ENCODE measurements at places on chromosomes 11 and 22.

DNA sequence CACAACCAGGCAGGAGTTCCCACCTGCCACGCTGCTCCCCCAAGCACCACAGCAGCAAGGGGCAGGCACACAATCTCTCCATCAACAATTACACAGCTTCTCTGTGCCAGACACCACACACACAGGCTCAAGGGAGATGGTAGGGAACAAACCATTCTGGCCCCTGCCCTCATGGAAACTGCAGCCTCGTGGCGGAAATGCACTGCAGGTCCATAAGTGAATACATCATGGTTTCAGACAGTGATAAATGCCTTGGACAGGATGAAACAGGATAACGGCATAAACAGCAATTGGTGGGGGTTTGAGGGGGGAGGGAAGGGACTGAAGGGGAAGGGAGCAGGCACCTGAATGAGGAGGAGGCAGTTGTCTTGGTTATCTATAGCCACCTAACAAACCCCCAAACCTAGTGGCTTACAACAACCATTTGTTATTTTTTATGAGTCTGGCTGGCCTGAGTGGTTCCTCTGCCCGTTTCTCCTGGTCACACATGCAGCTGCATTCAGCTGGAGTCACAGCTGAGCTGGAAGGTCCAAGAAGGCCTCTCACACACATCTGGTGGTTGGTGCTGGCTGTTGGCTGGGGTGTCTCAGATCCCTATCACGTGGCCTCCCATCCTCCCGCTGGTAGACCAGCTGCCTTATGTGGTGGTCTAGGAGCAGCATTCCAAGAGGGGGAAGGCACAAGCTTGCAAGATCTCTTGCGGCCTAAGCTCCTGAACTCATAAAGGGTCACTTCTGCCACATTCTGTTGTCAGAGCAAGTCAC is 15.0 kb upstream of the YWHAH start:
- H3K4me3 ChIP-seq: no peak overlapping the region
- no peaks in the 10 kb centered on the region for H3K36me3 ChIP-seq
- H3K4me1 ChIP-seq: peaks cover 10% of the 10 kb centered on the region
- no peak for DNase-seq
- H3K27me3 ChIP-seq: no peaks in the 10 kb centered on the region

DNA sequence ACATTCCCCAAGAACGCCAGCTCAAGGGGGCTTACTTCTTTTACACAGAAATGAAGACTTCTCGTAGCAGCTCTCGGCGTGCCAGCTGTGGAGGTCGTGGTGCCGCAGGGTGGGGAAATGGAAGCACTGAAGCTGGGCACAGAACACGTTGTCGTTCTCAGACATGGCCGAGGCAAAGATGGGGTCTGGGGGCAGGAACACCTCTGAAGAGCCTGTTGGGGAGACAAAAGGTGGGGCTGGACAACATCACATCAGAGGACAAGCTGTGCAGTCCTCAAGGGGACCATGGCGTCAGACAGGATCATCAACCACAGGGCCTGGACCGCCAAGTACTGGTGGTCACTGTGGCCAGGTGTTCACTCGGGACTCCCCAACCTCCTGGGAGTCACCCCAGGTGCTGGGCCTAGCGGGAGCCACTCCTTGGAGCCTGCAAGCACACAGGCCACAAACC is 65.2 kb downstream of the DGCR2 start:
- H3K4me1 ChIP-seq: peaks cover under 1% of the 10 kb centered on the region
- no peak overlapping the region for H3K4me3 ChIP-seq
- H3K36me3 ChIP-seq: no peaks in the 10 kb centered on the region
- no peaks in the 10 kb centered on the region for H3K27me3 ChIP-seq
- H3K27ac ChIP-seq: no peak overlapping the region
- DNase-seq: no peak

- no peaks in the 10 kb centered on the region for H3K4me1 ChIP-seq
- H3K36me3 ChIP-seq: no peaks in the 10 kb centered on the region
- no peak for DNase-seq
- H3K27ac ChIP-seq: no peak overlapping the region
- peak overlapping the region; percentile 20 for H3K4me3 ChIP-seq
Measured at GRCh38 chr22:32204040-32204855, 625 bp downstream of the RFPL2 start.

DNA sequence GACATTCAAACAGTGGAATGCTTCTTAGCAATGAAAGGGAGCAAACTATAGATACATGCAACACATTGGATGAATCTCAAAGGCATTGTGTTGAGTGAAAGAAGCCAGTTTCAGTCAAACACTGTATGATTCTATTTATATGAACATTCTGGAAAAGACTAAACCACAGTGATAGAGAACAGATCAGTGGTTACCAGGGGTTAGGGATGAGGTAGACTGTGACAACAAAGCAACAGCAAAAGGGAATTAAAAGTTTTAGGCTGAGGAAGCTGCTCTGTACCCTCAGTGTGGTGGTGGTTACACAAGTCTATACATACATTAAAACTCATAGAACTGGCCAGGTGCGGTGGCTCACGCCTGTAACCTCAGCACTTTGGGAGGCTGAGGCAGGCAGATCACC is 23.0 kb downstream of the FDX1 start:
- DNase-seq: no peak
- no peaks in the 10 kb centered on the region for H3K27me3 ChIP-seq
- H3K4me3 ChIP-seq: no peak overlapping the region
- peaks cover 23% of the 10 kb centered on the region for H3K4me1 ChIP-seq
- no peak overlapping the region for H3K27ac ChIP-seq

GRCh38 chr11:8099291-8099899 is 18.4 kb downstream of the TUB start:
- H3K27ac ChIP-seq: no peak overlapping the region
- H3K4me1 ChIP-seq: no peaks in the 10 kb centered on the region
- no peaks in the 10 kb centered on the region for H3K36me3 ChIP-seq

Measured in testis (tissue), 5 donors.